Hepatic stellate cell (primary cell): ENCODE measurements at places on chromosomes 3 and 15.

- DNase-seq = no peak
These were observed 790.4 kb downstream of the GRM7 start for GRCh38 chr3:7651274-7651673.

GRCh38 chr3:167852216-167852615 is 116.7 kb downstream of the SERPINI1 start:
- DNase-seq = peak; percentile 16

DNA sequence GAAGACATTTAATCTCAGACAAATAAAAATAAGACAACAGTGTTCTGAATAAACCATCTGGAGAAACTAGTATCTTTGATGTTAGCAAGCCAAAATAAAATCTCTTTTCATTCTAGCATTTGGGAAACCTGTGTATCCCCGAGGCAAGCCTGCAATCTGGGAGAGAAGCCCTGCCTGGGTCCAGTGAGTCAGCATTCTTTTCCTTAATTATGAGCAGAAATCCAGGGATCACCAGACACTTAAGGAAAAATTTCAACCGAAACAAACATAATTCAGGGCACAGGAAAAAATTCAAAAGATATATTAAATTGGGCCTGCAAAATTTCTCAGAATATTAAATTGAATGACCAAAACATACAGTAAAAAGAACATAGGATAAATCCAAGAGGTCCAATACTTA is 4.2 kb downstream of the NCBP2 start:
- DNase-seq = no peak

DNA sequence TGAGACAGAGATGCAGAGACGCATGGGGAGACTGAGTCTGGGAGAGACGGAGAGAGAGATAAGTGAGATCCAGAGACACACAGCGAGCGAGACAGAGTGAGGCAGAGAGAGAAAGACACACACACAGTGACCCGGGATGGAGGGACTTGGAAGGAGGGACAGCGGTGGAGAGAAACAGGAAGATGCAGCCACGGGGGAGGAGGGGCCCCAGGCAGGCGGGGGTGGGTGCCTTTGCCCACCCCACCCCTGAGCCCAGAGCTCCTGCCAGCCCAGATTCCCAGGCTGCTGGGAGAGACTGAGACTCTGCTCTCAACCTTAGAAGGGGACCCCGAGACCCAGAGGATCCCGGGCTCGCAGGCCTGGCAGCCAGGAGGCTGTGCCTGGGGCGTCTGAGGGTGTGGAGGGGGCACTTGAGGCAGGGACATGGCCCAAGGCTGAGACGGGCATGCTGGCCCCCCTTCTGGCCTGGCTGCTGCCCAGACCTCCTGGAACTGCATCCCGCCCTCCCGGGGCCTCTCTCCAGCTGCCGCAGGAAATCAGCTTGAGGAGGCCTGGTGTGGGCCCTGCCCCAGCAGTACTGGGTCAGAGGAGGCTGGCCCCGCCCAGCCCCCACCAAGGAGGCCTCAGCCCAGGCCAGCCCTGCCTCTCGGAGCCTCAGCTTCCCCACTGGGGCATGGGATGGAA is 18.1 kb downstream of the H1-8 start:
- peak; percentile 96 for DNase-seq

- no peak for DNase-seq
These were observed 26.4 kb upstream of the PARL start for GRCh38 chr3:183911087-183911486.

GRCh38 chr15:26103002-26103404 is 239.9 kb upstream of the ATP10A start:
- DNase-seq = peak; percentile 51

DNA sequence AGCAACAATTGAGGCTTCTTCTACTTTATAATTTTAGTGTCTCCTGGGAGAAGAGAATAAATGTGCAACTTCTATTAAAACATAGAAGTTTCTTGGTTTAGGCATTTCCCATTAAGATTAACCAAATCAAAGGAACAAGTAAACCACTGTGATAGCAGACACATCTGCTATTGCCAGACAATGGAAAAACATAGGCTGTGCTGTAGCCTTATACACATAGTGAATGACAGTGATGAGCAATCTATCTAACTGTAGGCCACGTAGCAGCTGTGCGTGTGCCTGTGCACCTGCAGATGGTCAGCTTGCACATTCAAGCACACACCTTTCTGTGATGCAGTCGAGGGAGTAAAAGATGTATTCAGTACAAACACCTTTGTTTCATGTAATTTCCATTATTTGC is 32.7 kb downstream of the GNB4 start:
- no peak for DNase-seq

GRCh38 chr15:87633525-87633924 is 623.0 kb downstream of the NTRK3 start:
- no peak for DNase-seq

GRCh38 chr15:87874896-87875711 is 381.4 kb downstream of the NTRK3 start:
- no peak for DNase-seq

DNA sequence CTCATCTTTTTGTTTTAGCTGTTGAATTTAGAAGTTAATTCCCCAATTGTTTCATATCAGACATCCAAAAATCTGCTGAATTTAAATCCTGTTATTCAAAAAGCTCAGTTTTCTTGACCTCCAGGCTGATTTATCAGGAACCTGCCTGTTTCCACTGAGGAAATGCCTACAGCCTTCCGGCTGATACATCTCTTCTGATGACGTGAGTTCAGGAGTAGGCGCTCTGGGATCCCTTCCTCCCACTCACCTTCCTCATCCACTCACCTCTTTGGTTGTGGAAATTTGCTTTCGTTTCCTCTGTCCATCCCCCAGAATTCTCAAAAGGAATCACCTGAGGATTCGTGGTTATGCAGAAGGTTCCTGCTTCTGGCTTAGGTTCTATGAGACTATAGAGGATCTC is 55.4 kb upstream of the ALDH1A3 start:
- no peak for DNase-seq

DNA sequence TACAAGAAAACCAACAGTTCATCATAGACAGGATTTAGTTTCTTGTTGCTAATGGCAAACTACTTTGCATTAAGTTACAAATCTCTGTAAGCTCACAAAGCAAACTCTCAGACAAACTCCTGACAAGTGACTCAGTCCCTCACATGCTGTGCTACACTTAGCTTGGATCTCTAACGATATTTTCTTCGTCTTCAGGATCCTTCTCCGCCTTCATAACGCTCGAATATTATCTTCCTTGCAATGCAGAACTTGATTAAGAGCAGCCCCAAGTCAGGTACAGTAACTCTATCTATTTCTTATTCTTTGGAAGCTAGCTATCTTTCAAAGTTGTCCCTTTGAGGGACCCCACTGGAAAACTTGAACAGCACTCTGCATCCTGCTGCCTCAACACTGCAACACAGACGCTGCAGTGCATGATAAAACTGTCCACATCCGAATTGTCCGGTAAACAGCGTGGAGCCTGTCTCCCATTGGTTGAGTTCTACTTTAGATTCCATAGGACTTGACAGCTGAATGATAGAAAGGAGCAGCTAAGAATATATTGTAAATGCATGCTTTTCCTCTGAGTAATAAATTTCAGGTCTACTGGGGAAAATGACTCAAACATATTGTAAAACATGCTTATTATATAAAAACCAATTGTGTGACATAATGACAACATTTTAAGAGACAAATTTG is 61.3 kb downstream of the UACA start:
- no peak for DNase-seq

DNA sequence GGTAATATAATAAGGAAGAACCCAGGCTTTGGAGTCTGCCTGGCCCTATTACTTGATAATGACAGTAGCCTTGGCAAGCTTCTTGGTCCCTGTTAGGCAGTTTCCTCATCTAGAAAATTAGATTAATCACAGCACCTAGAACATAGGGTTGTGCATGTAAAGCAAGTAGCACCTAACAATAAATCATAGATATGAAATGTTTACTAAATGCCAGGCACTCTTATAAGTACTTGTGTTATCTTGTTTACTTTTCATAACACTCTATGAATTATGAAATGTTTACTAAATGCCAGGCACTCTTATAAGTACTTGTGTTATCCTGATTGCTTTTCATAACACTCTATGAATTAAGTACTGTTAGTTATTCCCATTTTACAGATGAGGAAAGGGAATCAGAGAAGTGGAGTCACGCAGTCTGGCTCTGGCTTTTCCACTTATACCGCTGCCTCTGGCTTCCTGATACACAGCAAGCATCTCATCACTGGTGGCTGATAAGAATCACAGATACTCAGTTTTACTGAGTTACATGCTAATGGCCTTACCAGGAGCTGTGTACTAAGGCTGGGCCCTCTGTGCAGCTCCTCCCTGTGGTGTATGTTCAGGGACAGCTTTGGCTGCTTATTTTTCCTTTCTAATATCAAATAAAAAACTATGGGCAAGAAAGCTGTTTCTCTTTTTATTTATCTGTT is 123.4 kb downstream of the FEZF2 start:
- no peak for DNase-seq

GRCh38 chr3:58640700-58641372 is 25.7 kb downstream of the FAM3D start:
- DNase-seq = peak; percentile 89

GRCh38 chr3:45948311-45948781 is 5.1 kb downstream of the CXCR6 start:
- DNase-seq = no peak

GRCh38 chr3:139185527-139185926 is 140.8 kb upstream of the PRR23C start:
- DNase-seq = no peak

GRCh38 chr3:39379778-39380155 is 3.4 kb upstream of the SLC25A38 start:
- no peak for DNase-seq
